ENCODE measurements at places on chromosomes 16 and 17.
A peak's percentile ranks its signal among the peaks of the same experiment; 100 is the strongest.

DNA sequence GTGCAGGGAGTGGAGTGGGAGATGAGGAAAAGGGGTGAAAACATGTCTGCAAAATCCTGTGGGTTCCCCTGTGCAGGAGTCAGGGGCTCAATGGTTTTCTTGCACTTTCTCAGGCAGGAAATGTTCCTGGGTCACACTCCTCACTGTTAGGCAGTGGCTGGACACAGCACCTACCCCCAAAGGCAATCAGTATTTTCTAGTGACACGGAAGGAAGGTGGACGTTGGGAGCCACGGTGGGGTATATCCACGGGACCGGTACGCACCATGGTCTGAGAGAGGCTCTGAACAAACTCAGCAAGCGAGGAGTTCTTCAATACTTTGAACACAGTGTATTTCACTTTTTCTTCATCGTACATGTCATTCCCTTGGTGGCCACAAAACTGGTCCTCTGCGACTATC is 20.9 kb downstream of the LITAFD start:
- DNase-seq, result no peak

GRCh38 chr17:42039794-42040763 is 10.3 kb downstream of the C17orf113 start:
- DNase-seq, result no peak

- no peak for DNase-seq
Measured at GRCh38 chr17:7940743-7941142, 8.7 kb downstream of the CNTROB start.

GRCh38 chr17:19539841-19540311 is 6.2 kb downstream of the SLC47A1 start:
- DNase-seq, result no peak

DNA sequence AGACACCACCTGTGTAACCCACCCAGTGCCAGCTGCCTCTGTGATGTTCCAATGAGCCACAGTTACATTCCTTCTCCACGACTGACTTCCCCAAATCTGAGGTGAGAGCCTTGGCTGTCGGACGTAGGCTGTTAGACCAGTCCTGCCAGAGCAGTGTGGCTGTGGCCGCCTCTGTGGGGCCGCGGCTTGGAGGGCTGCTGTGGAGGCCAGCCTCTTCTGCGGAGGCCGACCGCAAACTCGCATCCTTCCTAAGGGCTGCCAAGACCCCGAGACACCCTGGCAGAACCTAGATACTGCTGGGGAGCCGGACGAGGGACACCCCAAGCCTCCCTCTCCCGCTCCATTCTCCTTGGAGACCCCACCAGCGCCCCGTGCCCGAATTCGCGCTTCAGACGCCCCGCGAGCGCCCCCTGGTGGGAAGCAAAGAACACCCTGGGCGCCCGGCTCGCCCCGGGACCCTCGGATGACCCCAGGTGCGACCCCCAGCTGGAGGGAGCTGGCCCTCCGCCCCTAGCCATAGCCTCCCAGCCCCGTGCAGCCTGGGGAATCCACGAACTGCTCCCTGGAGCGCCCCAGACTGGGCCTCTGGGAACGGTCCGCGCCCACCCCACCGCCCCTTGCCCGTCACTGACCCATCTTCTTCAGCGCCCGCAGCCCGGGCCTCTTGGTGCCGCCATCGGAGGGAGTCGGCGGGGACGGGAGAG is 547 bp downstream of the PLCD3 start:
- DNase-seq, result no peak

GRCh38 chr17:1792495-1793446 is 30.9 kb downstream of the SERPINF1 start:
- no peak for DNase-seq

DNA sequence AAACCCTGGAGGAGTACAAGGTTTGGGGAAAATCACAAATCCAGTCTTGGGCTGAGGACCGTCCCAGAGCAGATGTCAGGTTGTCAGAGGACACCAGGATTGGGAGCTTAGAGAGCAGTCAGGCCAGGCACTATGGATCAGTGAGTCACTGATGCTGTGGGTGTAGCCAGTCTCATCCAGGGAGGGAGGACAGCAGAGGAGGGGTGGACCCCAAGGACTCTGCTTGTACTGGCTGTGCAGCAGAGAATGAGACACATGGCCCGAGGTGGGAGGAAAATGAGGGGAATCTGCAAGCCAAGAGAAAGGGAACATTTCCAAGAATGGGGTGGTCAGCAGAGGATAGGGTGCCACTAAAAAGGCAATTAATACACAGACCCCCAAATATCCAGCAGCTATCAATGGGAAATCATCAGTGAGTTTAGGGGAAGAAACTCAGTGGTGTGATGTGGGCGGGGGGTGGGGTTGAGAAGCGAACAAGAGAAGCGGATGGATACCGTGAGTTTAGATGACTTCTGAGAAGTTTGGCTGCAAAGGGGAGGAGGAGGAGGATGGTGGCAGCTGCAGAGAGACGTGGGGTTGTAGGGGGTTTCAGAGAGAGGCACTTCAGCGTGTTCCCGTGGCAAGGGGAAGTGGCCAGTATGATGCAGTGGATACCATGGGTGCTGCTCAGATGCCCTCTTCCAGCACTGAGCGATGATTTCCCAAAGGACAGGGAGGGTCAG is 43.9 kb downstream of the ARHGAP27 start:
- no peak for DNase-seq

GRCh38 chr16:79483336-79483735 is 117.2 kb downstream of the MAF start:
- DNase-seq, result no peak

GRCh38 chr17:67566656-67567055 is 151.1 kb upstream of the NOL11 start:
- DNase-seq, result no peak

DNA sequence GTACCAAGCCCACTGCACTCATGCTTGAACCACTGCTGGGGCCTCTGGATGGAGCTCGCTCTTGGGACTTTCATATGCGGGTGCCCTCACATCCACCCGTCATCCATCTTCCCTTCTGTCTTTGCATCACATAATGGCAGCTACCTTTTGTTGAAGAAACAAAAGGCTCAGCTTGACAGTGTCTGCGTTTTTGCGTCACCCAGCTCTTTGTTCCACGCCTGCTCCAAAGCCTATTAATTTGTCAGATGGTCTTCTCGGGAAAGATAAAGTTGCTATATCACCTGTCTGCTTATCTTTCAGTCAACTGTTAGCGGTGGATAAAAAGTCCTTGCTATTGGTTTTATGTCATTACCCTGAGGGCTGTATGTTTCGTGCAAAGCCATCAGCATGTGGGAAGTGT is 18.1 kb upstream of the BCO1 start:
- DNase-seq, result no peak

DNA sequence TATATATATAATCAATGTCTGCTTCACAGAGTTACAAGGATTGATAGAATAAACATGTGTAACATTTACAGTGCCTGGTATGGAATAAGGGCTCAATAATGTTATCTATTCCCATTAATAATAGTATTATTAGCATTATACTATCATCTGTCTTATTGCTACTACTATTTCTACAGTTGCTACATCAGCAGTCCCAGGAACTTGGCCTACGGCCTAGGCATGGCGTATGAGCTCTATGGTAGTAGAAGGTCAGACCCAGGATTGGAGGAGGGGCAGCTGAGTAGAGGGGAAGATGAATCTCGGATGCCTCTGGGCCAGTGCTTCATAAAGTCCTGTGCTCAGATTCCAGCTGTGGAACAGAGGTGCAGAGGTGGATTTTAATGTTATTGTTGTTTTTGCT is 146.3 kb upstream of the TBX2 start:
- no peak for DNase-seq

DNA sequence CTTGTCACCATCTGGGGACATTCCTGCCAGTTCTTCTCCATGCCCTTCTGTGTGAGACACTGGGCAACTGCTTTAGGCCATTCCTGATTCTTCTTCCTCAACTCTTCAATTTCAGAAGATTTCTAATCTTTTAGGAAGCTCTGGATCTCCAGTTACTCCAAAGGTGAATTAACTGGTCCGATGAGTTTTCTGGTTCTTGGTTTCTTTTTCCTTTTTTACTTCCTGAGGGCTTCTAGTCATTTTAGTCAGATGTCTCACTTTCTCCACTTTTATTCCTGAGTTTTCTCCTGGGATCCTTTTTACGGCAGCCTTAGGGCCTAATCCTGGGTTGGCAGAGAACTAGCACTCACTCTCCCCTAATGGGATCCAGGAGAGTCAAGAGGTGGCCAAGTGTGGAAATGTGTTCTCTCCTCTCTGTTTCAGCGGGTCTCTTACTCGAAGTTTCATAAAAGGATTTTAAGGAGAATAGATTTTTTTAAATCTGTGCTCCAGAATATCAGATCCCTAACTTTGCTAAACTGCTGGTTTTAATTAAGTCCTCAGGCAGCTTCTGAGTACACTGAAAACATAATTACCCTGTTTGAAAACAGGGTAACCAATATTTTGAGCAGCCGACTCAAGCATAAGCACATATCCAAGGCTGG is 107.6 kb downstream of the RMI2 start:
- DNase-seq, result no peak

GRCh38 chr17:75983501-75984181 is 4.6 kb downstream of the TEN1 start:
- DNase-seq, result peak; percentile 73

DNA sequence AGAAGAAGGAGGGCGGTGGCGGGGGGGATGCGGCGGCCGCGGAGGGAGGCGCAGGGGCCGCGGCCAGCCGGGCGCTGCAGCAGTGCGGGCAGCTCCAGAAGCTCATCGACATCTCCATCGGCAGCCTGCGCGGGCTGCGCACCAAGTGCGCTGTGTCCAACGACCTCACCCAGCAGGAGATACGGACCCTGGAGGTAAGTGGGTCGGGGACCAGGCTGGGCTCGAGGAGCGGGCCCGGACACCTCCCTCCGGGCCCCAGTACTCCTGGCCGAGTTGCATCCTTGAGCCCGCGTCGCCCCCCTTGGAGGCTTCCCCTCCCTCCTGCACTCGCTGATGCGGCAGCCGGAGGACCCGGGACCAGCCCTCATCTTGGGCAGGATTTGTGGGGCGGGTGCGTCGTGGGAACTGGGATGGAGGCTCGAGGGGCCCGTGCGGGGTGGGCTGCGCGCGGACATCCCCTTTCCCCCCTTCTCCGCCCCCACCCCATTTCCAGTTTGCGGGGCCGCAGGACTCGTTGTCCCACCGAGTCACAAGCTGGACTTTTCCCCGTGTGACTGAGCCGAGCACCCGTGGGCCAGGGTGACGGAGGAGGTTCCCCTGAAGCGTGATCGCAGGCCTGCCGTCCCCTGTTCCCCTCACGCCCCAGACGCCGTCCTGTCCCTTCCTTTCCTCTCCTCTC is 572 bp downstream of the KSR1 start:
- no peak for DNase-seq

- no peak for DNase-seq
Measured at GRCh38 chr16:31168848-31169247, 11.1 kb upstream of the FUS start.

DNA sequence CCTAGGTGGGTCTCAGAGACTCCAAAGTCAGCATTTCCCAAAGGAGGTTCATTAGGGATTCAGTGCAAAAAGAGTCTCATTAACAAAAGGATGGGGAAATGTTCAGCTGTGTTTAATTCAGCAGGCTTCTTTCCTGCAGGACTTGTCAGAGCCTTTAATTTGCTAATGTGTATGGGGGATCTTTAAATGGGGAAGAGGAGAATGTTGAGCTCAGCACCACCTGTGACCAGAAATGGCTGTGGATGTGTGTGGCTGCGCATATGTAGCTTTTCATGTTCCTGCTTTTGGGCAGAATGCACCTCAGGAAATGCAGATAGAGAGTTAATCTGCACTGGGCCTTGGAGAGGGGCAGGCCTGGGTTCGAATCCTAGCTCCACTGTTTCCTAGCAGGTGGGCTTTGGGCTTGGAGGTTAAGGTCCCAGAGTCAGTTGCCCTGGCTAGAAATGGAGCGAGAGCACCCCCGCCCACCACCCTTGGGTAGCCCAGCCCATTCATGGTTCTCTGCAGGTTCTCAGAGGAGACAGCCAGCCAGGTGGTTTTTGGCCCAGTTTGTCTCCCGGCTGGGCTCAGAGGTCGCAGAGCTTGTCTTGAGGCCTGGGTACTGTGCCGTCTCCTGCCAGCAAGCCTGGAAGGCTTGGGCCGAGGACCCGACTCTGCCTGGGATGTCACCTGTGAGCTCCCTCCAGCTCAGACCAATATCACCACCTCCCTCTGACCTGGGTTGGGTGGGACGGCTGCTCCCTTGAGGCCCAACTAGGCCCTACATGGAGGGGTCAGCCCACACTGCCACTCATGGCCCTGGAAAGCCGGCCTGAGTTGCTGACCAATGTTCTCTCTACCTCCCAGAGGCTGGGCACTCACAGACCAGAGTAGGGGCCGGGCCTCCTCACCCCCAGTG is 9.3 kb downstream of the ADCY7 start:
- DNase-seq, result no peak

- DNase-seq, result no peak
Measured at GRCh38 chr17:66900126-66901010, 64.1 kb upstream of the CACNG4 start.

DNA sequence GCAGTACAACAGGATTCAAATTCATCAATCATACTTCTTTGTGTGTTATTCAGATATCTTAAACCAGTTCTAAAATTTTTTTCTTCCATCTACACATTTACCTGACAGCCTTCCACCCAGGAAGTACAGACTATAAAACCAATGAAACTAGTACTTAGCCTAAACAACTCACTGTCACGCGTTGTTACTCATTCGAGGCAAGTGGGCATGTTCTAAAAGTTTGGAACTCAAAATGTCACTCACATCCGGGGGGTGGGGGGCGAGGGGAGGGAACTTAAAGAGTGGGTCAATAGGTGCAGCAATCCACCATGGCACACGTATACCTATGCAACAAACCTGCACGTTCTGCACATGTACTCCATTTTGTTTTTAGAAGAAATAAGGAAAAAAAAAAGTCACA is 90.4 kb upstream of the PLEKHM1 start:
- DNase-seq, result no peak

DNA sequence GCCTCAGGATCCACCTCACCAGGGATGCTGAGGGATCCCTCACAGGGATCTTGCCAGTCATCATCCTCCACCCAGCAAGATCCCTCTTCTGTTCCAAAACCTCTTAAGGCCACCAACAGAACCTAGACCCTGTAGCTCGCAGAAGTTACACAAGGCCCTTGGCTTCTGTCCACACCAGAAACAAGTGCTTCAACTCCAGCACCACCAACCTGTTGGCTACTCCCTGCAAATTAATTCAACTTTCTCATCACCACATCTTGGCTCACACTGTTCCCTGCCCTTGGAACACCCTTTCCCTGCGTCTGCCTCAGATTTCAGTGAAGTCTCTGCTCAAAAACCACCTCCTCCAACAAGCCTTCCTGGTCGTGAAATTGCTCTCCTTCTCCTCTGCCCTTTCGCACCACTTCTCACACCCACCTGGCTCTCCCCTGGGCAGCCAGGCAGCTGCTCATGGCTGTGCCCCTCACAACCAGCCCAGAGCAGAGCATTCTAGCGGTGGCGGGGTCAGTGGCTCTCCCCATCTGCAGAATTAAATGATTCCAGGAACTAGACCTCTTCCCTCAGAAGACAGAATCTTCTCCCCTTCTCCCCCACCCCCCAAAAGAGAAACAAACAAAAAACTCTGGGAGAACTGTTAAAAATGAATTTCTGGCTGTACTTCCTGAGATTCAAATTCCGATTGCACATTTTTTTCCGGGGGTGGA is 1.8 kb downstream of the PLLP start:
- DNase-seq, result no peak

GRCh38 chr17:82408288-82408937 is 9.7 kb upstream of the HEXD start:
- no peak for DNase-seq

- DNase-seq, result no peak
Measured at GRCh38 chr16:24347556-24347955, 91.4 kb downstream of the CACNG3 start.

GRCh38 chr17:80850817-80851216 is 140.8 kb upstream of the CHMP6 start:
- DNase-seq, result no peak

GRCh38 chr16:57278494-57278893 is 6.0 kb downstream of the PLLP start:
- no peak for DNase-seq

All from NCI-H226 (cell line).